ENCODE measurements at places on chromosomes 6 and 20.

GRCh38 chr20:32358883-32359632, 927 bp downstream of the ASXL1 start:
- DNase-seq, result no peak

DNA sequence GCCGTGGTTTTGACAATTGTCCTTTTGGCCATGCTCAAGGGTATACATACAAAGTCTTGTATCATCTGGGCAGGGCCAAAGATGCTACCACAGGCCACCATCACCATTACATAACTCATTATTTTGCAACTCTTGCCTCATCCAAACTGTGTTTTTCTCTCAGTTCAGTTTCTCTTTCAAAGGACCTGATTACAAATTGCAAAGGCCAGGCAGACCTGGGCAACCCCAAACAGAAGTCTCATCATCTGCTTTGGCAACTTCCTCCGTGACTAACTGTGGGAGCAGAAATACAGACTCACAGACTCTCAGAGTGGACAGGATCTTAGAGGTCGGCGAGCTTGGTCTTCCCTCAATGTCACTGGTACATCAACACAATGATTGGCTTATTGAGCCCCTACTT, 117.8 kb upstream of the NEDD9 start:
- no peak for DNase-seq

- no peak for DNase-seq
These were observed 25.6 kb upstream of the SASH1 start for GRCh38 chr6:148317051-148317450.

GRCh38 chr6:113823916-113824315, 33.2 kb upstream of the MARCKS start:
- no peak for DNase-seq

DNA sequence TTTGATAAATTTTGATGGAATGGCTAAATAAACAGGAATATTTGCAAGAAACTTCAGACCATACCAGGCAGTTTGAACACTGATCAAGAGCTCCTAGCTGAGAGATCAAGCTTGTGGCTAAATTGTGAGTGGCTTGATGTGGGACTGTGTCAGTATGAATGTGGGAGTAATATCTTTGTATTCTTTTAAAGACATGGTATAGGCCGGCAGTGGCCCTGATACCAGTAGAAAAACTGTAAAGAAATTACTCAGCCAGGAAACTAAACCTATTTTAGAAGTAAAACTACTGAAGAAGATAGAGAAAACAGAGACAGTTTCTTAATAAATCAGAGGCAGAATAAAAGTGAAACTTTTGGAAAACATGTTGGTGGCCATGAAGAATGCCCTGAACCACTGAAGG, 608.4 kb upstream of the SYNCRIP start:
- no peak for DNase-seq

DNA sequence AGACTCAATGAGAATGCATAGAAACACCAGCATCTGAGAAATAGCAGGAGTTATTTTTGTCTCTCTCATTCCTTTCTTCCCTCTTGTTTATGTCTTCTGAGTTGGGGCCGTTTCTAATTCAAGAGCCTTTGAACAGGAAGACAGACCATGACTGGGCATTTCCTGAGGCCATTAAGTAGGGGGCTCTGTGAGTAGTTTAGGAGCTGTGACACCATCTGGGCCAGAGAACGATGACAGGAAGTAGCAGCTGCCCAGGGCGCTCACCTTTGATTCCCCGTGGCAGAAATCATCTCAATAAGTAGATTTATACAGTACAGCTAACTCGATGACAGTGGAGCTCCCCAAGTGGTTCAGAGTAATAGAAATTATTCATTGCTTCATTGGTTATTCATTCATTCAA, 298.4 kb upstream of the PLN start:
- no peak for DNase-seq

GRCh38 chr6:75504465-75505222, 11.0 kb upstream of the FILIP1 start:
- no peak for DNase-seq

Data from Panc1 (cell line).